ENCODE measurements at places on chromosomes 4 and X. TPM values are rescaled to one million over a fixed set of nuclear protein-coding genes. Genes with fewer than 3 reads are reported as not detected.

GRCh38 chr4:40559585-40560465 is 69.8 kb downstream of the RBM47 start:
- no peaks in the 10 kb centered on the region for H3K36me3 ChIP-seq
- no peaks in the 10 kb centered on the region for H3K27me3 ChIP-seq
- no peak for DNase-seq
- H3K4me1 ChIP-seq: no peaks in the 10 kb centered on the region
- no peak overlapping the region for H3K4me3 ChIP-seq

GRCh38 chr4:39792529-39792928 is 94.6 kb downstream of the UBE2K start:
- no peaks in the 10 kb centered on the region for H3K36me3 ChIP-seq
- H3K4me1 ChIP-seq: no peaks in the 10 kb centered on the region
- no peaks in the 10 kb centered on the region for H3K27me3 ChIP-seq
- no peak overlapping the region for H3K4me3 ChIP-seq

DNA sequence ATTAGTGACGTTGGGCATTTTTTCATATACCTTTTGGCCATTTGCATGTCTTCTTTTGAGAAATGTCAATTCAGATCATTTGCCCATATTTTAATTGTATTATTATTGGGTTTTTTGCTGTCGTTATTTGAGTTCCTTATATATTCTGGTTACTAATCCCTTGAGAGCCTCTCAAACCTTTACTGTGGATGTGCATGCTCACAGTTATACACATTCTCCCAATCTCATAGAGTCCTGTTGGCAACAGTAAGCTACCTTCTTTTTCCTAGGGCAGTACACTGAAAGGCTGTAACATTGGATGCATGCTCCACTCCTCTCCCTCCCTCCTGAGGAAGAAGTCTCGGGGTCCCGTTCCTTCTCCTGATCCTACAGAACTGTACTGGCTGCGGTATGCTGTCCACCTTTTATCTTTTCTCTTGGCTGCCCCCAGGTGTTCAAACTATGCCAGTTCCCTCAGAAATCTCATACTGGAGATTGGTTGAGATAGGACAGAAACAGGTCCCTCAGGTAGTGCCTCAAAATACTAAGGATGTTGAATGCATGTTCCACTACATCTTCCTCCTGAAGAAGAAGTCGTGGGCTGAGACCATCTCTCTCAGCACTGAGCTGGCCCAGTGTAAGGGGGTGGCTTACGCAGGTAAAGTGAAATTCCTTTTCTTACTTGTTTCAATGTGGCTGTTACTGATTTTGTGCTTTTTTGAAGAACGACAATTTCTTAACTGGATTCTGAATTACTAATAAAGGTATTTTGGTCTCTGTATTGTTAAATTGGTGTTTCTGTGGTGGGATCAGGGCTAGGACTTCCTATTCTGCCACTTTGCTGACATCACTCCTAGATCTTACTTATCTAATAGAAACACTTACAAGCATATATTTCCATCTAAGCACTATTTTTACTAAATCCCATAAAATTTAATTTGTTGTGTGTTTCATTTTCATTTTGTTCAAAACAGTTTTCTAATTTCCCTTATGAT is 145.4 kb upstream of the HUWE1 start:
- H3K27ac ChIP-seq: no peak overlapping the region
- DNase-seq: peak; percentile 7
- no peaks in the 10 kb centered on the region for H3K4me1 ChIP-seq
- no peaks in the 10 kb centered on the region for H3K36me3 ChIP-seq
- H3K27me3 ChIP-seq: no peaks in the 10 kb centered on the region
- no peak overlapping the region for H3K4me3 ChIP-seq

GRCh38 chr4:57866468-57867171 is 756.4 kb upstream of the IGFBP7 start:
- H3K4me3 ChIP-seq: no peak overlapping the region
- H3K27ac ChIP-seq: no peak overlapping the region
- H3K27me3 ChIP-seq: no peaks in the 10 kb centered on the region
- no peaks in the 10 kb centered on the region for H3K36me3 ChIP-seq

The GLRA3 gene
- not detected for total RNA-seq

Data from SJSA1 (cell line).